ENCODE measurements at places on chromosomes 11 and 22. TPM values are rescaled to one million over a fixed set of nuclear protein-coding genes. Genes with fewer than 3 reads are reported as not detected.

DNA sequence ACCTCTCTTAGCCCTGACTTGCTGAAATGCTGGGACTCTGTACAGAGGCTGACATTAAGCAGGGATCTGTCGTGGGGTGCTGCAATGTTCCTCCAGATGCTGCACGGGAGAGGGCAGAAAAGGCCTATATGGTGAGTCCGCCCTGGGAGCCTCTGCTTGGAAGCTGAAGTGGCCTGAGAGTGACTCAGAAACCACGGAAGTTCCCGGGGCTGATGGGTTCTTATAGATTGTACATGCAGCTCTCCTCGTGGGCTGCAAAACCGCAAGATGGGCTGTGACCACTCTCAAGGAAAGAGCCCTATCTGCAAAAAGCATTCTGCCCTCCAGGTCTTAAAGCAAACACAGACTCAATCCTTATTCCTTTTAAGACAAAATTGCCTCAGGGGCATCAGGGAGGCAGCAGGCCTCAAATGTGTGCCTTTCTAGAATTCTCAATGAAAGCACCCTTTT lies 5.8 kb upstream of the SLC43A3 start:
- peak; percentile 91 for DNase-seq

GRCh38 chr22:29215012-29215860 lies 9.5 kb downstream of the EMID1 start:
- DNase-seq: no peak

- no peak for DNase-seq
These were observed 110.6 kb upstream of the NECTIN1 start for GRCh38 chr11:119839476-119840133.

Gene CTSW
- not detected for total RNA-seq

DNA sequence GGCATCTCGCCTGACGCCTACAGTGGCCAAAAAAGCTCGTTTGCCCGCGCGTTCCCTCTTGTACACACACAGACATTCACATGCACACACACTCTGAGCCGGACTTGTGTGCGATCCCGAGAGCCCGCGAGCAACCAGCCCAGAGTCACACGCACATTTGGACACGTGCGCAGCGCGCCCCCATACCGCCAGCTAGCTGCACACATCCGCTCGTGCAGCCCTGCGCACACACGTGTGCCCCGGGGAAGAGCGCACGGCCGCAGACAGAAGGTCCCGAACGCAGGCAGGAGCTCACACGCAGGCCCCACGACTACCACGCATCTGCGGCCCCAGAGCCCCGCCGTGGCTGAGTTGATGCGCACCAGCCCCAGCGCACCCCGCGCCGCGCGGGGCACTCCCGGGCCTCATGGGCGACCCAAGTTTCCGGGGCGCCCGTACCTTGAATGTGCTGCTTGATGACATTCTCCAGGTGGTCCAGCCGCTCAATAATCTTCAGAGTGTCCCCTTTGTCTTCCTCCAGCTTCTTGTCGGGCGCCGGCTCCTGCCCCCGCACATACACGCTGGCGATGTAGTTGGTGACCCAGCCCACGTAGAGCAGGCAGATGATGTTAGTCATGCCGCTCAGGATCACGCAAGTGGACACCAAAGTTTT lies 758 bp downstream of the GALNT18 start:
- peak; percentile 59 for DNase-seq

DNA sequence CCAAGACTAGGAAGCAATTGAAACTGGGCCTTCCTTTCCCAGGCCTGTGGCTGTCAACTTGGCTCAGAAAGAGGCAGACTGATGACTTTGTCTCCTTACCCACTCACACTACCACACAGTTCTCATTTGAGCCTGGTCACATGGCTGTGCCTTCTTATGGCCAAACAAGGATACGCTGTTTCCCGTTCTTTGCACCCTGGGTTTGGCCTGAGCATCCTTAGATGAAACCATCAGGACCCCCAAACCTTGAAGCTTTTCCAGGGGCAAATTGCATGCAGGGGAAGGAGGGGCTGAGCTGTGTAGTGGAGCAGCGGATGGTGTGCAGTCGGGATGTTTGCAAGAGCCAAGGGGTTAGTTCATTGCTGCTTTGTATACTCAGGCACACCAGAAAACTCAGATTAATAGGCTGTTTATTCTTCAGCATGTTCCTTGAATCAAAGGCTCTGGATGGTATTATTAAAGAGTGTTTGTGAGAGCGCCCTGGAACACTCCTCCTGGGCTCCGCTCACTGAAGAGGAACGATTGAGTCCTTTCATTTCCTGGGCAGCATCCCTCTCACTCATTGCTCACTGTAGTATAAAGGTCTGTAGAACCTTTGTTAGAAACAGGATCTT lies 69.8 kb downstream of the ARFGAP2 start:
- no peak for DNase-seq

- peak; percentile 17 for DNase-seq
These were observed 17.5 kb upstream of the TXNRD2 start for GRCh38 chr22:19959043-19959586.
